ENCODE measurements at places on chromosomes 6 and 20.

- DNase-seq, result no peak
Measured at GRCh38 chr6:157982563-157983405, 1.1 kb downstream of the SYNJ2 start.

GRCh38 chr6:166713434-166714186 lies 86.6 kb upstream of the RPS6KA2 start:
- no peak for DNase-seq

DNA sequence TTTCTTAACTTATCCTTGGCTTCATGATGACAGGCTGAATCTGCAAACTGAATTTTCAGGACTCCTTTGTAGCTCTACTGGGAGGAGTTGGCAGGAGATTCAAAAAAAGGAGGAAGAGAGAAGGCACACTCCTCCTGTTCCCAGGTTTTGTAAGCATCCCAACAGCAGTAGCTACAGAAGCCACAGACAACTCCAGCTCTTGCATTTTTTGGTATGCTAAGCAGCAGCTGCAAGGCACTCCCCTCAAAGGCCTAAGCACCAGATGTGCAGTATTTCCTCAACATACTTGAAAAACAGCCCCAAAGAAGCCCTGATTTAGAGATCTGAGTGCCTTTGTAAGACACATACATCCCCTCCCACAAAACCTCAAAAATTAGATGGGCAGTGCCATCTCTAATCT lies 328.6 kb upstream of the SYNCRIP start:
- DNase-seq, result no peak

GRCh38 chr6:54093326-54093948 lies 17.8 kb upstream of the MLIP start:
- no peak for DNase-seq
